ENCODE measurements at places on chromosomes 13 and 19.

- DNase-seq: no peak
Measured at GRCh38 chr13:35888981-35889380, 242.2 kb downstream of the DCLK1 start.

DNA sequence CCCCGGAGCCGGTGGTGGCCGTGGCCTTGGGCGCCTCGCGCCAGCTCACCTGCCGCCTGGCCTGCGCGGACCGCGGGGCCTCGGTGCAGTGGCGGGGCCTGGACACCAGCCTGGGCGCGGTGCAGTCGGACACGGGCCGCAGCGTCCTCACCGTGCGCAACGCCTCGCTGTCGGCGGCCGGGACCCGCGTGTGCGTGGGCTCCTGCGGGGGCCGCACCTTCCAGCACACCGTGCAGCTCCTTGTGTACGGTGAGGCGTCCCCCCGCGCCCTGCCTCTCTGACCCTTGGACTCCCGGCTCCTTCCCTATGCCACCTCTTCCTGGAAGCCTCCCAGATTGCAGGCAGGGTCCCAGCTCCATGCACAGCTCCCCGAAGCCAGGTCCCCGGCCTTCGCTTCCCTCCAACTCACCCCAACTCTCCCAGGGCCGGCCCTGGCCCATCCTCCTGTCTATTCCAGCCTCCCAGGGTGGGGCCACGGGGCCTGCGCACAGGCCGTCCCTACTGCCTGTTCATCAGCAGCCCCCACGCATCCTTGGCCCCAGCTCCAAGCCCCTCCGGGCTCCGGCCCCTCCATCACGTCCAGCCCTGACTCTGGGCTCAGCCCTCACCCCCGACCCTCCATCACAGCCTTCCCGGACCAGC, 1.7 kb downstream of the MADCAM1 start:
- DNase-seq: no peak

DNA sequence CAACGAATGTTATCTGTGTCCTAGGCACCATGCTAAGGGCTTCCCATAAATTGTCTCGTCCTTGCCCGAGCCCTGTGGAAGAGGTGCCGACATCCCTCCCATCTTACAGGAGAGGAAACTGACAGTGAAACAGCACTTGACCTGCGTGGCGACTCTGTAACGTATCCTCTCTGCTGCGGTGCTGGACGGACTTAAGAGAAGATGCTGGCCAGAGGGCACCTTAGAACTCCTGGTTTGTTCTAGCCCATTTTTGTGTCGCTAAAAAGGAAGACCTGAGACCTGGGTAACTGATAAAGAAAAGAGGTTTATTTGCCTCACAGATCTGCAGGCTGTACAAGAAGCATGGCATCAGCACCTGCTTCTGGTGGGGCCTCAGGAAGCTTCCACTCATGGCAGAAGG, 68.6 kb downstream of the KCTD15 start:
- DNase-seq: no peak

DNA sequence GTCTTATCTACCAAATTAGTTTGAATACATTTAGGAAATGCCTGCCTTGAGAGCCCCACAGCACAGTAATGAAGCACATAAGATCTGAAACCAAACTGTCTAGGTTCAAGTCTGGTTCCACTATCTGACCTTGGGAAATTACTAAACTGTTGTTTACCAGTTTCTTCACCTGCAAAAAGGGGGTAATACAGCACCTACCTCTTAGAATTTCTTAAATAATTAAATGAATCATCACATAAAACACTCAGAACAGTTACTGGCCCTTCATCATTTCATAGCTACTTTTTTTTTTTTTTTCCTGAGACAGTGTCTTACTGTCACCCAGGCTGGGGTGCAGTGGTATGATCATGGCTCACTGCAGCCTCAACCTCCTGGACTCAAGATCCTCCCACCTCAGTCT, 59.6 kb downstream of the USP12 start:
- DNase-seq: no peak

- DNase-seq: no peak
Measured at GRCh38 chr19:38665950-38666662, 18.7 kb downstream of the ACTN4 start.

- DNase-seq: no peak
Measured at GRCh38 chr19:33977756-33978685, 181.4 kb downstream of the KCTD15 start.
